ENCODE measurements at places on chromosomes 2 and 18.

GRCh38 chr2:157433394-157433793 is 10.5 kb downstream of the CYTIP start:
- peak; percentile 47 for DNase-seq

DNA sequence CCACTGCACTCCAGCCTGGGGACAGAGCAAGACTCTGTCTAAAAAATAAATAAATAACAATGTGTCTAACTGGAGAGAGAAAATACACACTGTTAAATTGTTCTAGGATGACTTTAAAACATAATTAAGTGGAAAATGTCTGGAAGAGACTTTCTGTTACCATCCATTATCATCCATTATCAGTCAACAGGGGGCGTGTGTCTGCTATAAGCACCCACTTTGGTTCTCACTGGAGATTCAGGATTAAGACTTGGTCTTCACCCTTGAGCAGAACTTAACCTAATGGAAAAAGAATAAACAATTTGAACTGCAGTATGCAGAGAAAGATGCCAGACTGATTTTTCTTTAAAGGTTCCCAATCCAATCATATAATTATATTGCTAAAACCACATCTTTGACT is 999.8 kb upstream of the GYPC start:
- no peak for DNase-seq

- DNase-seq, result no peak
Measured at GRCh38 chr18:28581521-28582071, 404.7 kb upstream of the CDH2 start.

DNA sequence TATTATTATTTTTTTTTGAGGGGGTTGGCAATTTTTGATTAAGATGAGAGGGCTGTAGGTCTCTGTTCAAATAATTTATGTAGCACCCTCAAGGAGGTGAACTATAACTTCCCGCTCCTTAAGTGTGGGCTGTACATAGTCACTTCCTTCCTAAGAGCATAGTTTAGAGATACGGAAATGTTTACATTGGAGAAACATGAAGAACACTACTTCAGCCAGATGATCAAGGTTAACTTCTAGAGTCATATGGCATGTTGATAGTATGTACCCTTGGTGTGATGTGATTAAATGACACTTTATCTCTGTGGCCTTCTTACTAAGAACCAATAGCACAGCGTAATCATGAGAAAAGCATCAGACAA is 93.7 kb downstream of the MIB1 start:
- no peak for DNase-seq
